ENCODE measurements at places on chromosomes 3 and 15.

DNA sequence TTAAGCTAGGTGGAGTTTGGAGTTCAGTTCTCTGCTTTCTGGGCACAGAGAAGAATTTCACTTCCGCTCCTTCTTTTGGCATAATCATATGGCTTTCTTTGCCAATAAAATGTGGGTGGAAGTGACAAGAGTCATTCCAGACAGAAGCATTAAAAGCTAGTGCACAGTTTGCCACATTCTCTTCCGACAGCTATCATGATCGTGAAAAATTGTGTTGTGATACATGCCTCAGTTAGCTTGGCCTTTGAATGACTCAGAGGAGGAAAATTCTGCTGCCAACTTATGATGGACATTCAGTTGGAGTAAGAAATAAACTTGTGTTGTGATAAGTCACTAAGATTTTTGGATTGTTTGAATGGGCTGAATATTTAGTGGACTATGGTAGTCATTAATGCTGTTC lies 291.7 kb upstream of the SATB1 start:
- DNase-seq: no peak

GRCh38 chr3:133137042-133137996 lies 99.1 kb downstream of the TMEM108 start:
- DNase-seq: no peak

- no peak for DNase-seq
These were observed 3.7 kb downstream of the GHRL start for GRCh38 chr3:10289077-10289476.

DNA sequence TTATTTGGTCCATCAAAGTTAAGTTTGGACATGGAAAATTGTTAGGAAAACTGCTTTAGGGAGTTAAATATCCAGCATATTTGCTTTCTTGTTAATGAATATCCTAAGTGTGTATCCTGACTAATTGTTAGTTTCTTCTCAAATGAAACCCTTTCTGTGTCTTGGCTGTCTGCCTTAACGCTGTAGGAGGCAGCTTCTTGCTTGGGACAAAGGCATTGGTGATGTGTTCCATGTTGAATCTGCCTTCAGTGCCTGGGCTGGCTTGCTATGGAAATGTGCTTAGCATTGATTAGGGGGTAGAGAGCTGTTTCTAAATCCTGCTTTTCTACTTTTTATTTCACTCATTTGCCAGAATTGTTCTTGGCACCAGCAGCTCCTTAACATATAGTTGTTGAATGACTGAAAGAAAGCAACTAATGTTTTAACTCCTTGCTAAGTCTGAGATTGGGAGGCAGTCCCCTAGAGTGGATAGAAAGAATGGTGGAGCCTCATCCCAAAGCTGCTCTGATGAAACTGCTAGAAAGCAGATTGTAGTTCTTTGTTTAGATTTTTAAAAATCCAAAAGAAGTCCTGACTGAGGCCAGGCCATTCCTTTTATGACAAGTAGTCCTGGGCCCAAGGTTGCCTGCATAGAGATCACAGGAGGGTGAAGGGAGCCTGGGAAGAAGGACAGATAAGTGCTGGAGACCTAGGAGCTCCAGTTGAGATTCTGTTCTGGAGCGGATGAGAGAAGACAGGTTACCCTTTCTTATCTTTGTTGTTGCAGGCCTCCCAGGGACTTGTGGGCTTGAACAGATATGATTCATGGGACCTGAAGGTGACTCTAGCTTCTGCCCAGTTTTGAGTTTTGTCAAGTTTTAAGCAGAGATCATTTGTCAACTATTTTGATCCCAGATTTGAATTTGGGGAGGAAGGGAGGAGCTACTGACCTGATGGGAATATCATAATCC lies 39.3 kb downstream of the OXNAD1 start:
- DNase-seq: no peak

DNA sequence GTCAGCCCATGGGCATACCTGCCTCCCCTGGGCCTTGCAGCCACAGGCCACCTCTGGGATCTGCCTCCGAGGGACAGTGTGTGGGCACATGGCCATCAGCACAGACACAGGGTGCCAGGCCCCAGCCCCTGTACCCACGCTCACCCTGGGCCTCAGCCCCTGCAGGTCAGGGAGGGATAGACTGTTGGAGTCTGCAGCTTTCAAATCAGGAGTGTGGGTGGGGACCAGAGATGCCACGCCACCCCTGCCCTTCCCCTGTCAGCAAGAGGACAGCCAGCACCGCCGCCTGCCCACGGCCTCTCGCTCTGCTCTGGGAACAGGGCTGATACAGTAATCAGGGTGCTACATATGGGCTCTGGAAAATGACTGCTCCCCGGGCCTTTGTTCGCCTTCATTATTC lies 72.7 kb downstream of the DNAJB8 start:
- DNase-seq: no peak

DNA sequence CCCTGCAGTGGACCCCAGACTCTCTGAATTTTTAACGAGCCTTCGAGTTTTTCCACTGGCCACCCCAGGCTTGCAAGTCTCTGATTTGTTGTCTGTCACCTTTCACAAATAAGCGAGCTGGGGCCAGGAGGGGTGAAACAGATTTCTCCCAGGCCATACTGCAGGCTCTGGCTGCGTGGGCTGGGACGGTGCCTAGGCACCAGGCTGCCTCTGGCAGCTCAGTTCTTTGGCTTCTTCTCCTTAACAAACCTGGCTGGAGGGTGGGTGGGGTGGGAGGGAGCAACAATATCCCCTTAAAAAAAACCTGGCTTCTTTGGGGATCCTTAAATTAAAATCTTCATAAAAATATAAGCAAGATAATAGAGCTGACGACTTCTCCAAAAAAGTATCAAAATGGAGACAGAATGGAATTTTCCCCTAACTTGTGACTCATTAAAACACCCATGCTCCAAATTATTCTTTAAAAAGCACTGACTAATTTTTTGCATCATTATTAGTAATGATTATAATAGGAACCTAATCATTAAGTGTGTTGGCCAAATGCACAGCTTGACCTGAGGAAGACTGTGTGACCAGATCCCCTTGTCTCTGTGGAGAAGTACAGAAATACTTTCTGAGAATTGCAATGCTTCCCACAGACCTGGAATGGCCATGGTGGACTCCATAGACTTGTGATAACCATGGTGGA lies 84.1 kb downstream of the SNRK start:
- no peak for DNase-seq

DNA sequence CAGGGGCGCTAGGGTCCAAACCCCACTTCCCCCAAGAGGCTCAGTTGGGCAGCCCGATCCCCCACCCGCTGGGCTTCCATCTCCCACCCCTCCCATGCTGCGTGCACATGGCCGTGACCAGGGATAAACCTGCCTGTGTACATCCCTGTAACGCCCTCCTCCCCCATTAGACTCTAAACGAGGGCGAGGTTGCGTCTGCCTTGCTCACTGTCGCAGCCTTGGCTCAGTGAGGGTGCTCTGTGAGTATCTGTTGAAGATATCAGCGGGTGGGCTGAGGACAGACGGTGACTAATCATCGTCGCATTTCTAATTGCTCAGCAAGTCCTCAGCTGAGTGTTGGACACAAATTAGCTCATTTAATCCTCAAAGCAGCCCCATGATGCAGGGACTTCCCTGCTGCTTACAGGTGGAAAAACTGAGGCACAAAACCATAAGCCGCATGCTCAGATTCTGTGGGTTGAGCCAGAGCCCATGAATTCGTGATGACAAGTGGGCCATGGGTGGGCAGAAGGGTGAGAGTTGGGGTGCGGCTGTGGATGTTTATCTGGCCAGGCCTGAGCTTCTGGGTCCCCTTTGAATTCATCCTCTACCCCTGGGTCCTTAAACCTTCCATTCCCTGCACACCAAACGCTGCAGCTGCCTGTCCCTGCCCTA lies 26.0 kb downstream of the FBLN2 start:
- DNase-seq: no peak

GRCh38 chr15:61011576-61012336 lies 217.3 kb downstream of the RORA start:
- DNase-seq: no peak

- no peak for DNase-seq
These were observed 476.3 kb downstream of the MAGI1 start for GRCh38 chr3:65562447-65562846.

- DNase-seq: no peak
These were observed 201.0 kb upstream of the UBE2E2 start for GRCh38 chr3:23002151-23002550.

- DNase-seq: no peak
These were observed 298.0 kb upstream of the PROK2 start for GRCh38 chr3:72082776-72083462.

GRCh38 chr3:15284121-15284889 lies 48.1 kb downstream of the SH3BP5 start:
- no peak for DNase-seq

DNA sequence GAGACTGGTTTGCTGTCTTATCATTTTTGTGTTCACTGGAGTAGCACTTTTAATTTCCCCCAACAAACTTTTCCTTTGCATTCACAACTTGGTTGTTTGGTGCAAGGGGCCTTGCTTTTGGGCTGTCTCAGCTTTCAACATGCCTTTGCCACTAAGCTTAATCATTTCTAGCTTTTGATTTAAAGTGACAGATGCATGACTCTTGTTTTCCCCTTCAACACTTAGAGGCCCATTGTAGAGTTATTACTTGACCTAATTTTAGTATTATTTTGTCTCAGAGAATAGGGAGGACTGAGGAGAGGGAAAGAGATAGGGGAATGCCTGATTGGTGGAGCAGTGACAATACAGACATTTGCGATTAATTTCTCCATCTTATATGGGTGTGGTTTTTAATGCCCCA lies 340.1 kb upstream of the MANF start:
- no peak for DNase-seq

Data from RWPE1 (cell line).